ENCODE measurements at places on chromosomes 2 and 18.
A peak's percentile ranks its signal among the peaks of the same experiment; 100 is the strongest.

GRCh38 chr2:67560771-67561456, 163.8 kb downstream of the ETAA1 start:
- DNase-seq = peak; percentile 83

DNA sequence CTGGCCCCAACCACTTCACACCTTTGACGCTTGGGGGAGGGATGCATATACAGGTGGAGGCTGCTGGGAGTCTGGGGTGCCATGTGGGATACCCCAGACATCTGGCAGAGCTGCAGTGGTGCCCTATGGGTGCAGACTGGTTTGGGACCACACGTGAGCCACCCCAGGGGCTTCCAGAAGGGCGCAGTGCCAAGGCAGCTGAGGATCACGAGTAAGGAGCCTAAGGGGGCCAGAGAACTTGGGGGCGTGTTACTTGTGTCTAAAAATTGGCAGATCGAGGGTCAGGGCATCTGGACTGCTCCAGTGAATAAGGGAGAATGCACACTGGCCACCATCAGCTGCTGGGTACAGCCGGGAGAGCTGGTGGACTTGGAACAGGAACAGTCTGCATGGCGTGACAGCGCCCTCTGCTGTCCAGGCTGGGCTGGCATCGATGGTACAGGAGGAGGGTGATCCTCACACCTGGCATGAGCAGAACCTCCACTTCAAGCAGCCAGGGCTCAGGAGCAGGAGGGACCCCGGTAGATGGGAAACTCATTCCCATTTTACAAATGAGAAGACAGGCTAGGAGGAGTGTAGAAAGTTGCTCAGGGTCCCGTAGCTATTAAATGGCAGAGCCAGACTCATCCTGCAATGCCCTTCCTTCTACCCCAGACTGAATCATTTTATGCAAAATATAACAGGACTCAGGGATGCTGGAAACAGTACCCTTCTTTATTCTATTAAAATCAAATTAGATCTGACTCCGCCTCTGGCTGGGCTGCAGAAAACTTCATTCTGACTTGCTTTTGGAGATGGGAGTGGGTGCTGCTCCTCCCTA, 60.4 kb downstream of the ATOH8 start:
- DNase-seq = peak; percentile 85

GRCh38 chr2:207239754-207240494, 74.2 kb upstream of the KLF7 start:
- no peak for DNase-seq

- DNase-seq = no peak
Measured at GRCh38 chr2:230773039-230773773, 60.6 kb downstream of the CAB39 start.

DNA sequence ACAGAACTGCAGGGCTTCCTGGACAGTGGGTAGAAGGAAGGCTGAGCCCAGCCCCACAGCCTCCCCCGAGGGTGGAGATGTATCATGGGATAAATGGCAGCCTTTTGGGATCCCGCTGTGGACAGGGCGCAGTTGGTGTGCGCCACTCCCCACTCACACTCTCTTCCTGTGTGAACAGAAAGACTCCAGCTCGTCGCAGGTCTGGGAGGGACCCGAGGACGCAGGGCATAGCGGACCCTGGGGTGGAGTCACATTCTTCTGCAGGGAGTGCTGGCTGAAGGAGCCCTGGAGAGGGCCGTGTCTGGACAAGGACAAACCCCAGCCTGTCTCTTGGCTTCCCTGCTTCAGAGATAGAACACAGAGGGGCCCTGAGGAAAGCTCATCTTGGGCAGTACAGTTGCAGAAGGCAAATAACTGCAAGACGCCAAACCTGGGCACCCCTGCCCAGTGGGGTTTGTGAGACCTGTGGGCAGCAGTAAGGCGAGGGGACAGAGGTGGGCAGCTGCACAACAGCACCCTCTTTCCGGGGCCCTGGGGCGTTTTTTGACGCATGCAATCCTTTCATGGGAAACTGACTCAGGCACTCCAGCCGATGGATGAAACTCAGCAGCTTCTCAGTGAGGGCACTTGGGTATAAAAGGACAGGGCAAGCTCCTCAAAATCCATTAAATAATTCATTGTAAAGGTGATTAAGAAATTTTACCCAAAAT, 101.9 kb downstream of the USP40 start:
- no peak for DNase-seq

DNA sequence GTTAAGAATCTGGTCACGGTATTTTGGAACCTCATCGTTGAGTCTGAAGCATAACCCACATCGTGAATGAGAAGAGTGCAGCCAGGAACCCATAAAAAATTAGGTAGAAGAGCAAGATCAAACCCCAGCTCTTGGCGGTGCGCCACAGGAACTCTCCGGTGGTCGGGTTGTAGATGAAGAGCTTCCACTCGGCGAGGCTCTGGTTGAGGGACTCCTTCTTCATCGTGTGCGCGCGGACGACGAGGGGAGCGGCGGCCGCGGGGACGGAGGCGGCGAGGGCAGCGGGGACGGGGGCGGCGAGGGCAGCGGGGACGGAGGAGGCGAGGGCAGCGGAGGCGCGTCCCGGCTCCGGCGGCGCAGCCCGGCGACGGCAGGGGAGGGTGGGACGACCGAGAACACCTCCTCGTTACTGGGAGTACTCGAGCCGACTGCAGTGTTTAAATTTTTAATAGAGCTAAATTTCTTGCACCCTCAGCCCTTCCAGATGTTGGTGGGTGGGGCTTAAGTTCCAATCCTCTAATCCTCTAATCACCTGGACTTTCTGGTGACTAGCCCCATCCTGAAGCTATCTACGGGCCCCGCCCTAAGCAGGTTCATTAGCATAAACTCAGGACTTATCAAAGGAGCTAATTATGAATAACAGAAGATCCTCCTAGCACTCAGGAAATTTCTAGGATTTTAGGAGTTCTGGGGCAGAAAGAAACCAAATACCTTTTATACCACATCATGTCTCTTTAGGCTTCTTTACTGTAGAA, 20.4 kb upstream of the PAPOLG start:
- DNase-seq = no peak

- no peak for DNase-seq
Measured at GRCh38 chr2:229445019-229445418, 173.9 kb upstream of the PID1 start.

DNA sequence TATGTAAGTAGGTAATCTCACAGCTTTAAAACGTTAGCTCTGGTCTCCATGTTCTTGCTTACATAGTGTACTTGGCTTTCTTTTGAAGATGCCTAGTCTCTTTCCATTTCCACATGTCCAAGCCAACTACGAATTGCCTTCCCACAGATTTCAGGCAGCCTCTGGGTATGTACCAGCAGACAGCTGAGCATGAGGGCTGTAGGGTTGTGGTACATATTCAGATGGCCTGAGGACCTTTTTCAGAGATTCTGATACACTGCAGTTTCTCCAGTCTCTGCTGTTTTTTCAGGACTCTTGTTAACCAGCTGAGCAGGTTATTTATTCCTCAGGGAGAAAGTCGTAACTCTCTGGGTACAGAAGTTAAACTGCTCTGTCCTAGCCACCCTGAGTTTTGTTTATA, 3.1 kb upstream of the KCNJ13 start:
- DNase-seq = no peak

DNA sequence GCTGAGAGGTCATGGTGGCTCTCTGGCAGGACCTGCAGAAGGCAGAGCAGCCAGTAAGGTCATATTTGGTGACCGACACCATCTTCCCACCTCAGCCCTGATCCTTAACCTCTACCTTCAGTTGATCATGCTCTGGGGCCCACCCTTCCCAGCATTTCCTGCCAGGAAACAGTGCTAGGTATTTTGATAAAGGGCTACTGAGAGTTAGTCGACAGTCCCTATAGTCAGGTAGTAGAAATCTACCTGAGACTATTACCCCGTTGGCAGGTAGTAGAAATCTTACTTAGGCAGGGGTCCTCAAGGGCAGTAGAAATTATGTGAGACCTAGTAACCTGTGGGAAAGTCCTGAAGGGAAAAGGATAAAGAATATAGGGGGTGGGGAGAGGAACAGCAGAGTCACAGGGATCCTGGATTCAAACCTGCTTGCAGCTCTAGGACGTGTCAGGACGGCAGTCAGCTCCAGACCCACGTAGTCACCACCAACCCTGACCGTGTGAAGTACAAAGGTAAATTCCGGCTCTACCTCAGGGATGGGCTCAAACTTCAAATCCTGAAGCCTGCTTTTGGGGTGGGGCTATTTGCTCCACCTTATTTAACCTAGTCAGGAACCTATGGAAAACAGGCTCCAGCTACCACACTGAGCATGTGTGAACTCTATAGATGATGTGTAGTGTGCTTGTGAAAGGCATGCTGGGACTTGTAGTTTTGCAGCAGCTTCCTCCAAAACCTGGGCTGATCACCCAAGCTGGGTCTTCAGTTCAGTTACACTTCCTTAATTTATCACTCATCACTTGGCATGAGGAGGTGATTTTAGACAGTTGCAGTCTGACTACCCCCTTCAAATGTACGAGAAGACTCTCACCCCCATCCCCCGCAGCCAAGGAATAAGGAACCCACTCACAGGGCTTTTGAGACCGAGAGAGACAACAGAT, at the start of gene DQX1:
Gene DQX1 (minus strand): TSS at position 515 of the 932 bp plus-strand sequence. CDS start 502 bp downstream, at position 13.
- no peak for DNase-seq

DNA sequence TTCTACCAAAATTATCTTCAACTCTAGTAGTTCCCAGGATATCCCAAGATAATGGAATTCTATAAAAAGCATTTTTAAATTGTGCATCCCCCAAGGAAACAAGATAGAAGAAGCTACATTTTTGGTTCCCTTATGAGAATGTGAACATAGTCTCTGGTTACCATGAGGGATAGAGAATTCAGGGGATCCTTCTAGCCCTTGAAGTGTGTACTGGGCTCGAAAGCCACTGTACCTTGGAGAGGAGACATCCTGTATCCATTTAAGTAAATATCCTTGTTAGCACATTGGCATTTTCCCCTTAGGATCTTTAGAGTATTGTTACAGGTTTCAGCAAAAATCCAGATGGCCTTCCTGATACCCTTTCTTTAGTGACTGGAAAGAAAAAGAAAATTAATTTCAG, 228.5 kb downstream of the RTP5 start:
- DNase-seq = no peak

DNA sequence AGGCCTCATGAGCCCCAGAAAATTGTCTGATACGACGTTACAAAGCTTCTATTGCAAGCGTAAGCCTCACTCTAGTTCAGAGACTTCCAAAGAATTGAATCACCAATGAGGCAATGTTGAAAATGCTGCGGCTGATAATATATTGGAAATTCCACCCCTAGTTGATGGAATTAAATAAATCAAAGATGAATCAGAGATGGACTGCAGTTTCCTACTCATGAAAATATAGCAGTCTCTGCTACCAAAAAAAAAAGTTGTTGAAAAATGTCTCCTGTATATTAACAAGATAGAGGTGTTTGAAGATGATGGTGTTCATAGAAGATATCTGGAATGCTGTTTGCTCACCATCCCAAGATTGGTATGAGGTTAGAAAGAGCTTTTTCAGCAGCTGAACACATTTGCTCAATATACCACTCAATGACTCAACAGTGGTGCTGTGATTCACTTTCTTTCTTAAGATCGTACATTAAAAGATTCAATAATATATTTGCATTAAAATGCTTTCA, 99.8 kb upstream of the ARHGAP28 start:
- DNase-seq = no peak

DNA sequence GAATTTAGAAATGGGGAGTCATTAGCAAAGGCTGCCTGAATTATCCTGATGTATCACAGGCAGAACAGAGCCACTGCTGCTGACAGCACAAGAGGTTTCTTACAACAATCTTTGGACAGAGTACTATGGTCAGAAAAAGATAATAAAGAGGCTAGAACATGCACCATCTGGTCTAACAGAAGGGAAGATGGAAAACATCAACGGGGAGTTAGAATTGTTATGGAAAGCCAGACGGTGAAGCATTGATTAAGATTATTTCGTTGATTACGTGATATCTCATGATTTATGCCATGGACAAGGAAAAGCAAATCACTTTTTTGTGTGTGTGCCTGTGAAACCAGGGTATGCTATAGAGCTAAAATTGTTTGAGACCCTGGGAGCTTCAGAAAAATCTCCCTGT, 409.4 kb upstream of the ETAA1 start:
- peak; percentile 79 for DNase-seq

DNA sequence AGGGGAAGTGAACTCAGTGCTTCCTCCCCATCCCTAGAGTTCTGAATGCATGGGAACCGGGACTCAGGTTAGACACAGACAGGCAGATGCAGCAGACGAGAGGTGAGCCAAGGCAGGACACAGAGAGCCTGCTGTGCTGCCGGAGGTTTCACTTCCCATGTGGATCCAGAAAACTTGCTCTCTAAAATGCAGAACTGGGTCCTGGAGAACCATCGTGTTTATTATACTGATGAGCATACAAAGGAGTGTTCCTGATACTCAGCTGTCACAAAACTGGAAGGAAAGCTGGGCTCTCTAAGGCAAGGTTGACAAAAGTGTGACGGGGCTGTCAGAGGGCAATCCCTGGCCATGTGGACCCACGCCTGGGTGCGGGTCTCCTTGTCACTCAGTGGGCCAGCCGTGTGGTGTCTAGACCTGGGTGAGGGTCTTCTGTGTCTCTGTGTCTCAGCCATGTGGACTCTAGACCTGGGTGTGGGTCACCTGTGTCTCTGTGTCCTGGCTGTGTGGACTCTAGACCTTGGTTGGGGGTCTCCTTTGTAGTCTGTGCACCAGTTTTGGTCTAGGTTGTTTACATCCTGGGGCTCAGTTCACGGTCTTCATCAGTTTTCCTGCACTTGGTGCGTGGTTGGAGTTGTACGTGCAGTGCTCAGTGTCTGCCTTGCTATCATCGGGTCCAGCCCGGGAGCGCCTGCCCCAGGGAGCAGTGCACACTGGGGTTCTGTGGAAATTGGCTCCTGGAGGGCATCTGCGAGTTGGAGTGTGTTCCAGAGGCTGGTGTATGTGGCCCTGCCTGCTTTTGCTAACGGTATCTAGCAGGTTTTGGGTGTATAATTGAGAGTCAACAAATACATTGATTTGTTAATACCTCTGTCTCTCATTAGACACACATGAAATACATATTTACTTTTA, 141.1 kb downstream of the ATP9B start:
- DNase-seq = no peak

DNA sequence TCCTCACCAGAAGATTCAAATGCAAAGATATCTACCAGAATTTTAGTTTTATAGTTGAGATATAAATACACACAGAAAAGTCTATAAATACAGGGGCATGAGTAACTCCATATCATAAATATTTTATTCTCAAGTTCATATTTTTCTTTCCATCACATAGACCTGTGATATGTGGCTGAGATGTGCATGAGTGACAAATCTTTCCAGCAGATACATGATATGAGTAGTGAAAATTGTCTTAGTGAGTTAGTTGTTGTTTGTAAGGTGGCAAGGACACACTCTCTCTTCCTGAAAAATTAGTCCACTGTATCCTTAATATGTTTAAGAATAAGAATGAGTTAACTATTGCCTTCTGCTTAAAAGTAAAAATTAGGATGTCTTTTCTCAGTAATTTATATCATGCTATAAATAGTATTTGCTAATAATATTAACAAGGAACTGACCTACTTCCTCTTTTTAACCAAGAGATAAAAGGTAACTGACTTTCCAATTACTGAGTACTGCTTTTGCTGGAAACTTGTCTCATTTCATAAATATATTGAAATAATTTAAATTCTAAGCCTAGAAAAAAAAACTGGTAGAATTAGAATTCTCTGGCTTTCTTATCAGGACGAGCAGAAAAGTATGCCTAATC, 85.2 kb upstream of the SESTD1 start:
- DNase-seq = no peak

- no peak for DNase-seq
Measured at GRCh38 chr2:187546762-187547333, 7.4 kb downstream of the TFPI start.

All from right lung (tissue), 10 donors.